Effector CD4-positive, alpha-beta T cell (primary cell): ENCODE measurements at places on chromosomes 6 and 20.

DNA sequence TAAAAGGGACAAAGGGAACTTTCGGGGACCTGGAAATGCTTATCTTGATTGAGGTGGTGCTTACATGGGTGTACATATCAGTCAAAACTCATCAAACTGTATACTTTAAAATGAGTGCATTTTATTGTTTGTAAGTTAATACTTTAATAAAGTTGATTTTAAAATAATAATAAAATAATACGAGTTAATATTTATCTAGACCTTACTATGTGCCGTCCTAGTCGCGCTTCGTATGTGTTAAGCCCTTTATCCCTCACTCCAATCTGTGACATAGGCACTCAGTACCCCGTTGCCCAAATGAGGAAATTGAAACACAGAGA is 47.5 kb downstream of the PDYN start:
- no peak for DNase-seq

DNA sequence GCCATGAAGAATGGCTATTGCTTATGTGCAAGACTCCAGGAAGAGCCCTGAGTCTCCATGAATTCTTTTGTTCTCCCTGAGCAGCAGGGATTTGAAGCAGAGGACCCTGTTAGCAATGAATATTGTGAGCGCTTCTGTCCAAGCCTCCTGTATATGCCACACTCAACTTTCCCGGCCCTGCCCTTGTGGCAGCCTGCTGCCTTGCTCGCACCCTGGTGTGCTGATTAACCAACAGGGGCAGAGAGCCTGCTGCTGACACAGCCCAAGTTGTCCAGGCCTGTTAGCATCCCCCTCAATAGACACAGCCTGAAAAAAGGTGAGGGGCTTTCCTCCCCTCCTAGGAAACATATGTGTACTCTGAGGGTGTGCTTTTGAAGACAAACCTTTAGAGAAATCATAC is 131.4 kb downstream of the BMP2 start:
- DNase-seq: no peak

DNA sequence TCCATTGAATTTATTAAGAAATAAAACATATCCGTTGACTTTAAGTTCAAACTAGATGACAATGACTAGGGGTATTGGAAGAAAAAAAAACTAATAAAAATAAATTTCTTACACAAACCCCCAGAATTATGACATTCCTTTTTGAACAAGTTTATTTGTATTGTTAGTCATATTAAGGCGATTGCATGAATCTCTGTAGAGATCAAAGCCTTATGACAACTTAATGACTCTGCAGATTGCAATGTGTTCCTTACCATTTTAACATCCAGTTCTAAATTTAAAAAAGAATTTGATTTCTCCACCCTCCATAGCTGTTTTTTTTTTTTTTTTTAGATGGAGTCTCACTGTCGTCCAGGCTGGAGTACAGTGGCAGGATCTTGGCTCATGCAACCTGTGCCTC is 189.8 kb upstream of the CEP162 start:
- no peak for DNase-seq

DNA sequence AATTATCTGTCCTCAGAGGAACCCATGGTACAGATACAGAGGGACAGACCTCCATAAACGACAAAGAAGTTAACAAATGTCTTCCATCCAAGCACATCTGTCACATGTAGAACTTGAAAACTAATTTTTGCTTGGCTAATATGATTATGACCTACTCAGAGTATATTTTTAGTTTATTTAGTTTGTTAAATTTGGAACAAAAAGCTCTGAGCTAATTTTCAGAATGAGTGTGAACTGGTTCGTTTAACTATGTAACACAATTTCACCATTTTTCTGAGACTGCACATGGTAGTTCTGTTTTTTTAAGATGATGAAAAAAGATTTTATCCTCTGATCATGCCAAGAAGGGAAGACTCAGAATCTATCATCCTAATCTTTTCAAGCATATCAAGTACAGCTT is 34.4 kb upstream of the PREP start:
- DNase-seq: no peak

DNA sequence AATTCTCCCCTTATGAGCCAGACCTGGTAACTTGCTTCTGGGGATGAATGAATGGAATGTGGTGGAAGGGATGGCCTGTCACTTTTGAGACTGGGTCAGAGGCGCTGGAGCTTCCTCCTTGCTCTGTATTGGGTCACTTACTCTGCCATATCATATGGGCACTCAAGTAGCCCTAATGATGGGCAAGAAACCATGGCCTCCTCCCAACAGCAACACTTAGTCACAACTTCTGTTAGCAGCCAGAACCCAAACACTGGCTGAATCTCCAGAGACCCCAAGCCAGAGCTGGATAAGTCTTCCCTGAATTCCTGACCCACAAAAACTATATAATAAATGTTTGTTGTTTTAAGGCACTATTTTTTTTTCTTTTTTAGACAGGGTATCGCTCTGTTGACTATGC is 5.5 kb downstream of the E2F1 start:
- no peak for DNase-seq

GRCh38 chr6:123956492-123957139 is 153.0 kb downstream of the NKAIN2 start:
- no peak for DNase-seq

- DNase-seq: no peak
Measured at GRCh38 chr20:35005463-35005961, 49.8 kb downstream of the MYH7B start.
